ENCODE measurements at places on chromosomes 2 and 18.

- DNase-seq = no peak
Measured at GRCh38 chr18:73646772-73647171, 500.9 kb downstream of the FBXO15 start.

DNA sequence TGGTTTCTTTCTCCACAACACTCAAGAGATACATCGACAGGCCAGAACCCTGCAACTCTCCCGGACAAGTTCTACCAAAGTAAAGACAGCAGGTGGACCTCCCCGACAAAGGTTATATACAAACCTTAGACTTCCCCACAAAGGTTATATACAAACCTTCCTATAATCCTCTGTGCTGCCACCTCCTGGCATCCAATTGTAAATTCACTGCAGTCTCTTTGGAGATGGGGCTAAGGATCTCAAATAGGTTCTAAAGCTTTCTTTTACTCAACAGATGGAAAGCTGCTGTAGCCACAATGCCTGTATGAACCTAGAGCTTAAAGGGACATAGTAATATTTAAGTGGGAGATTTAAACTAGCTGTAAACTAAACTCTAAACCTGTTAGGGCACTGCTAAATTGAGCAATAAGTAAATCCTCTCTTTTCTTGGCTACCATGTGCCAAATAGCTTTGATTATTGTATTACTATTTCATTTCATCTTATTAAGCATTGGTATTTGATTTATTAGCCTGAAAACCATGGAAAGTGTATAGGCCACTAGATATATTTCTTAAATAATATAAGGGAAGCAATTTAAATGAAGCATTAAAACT lies 9.8 kb upstream of the MREG start:
- DNase-seq = peak; percentile 69

DNA sequence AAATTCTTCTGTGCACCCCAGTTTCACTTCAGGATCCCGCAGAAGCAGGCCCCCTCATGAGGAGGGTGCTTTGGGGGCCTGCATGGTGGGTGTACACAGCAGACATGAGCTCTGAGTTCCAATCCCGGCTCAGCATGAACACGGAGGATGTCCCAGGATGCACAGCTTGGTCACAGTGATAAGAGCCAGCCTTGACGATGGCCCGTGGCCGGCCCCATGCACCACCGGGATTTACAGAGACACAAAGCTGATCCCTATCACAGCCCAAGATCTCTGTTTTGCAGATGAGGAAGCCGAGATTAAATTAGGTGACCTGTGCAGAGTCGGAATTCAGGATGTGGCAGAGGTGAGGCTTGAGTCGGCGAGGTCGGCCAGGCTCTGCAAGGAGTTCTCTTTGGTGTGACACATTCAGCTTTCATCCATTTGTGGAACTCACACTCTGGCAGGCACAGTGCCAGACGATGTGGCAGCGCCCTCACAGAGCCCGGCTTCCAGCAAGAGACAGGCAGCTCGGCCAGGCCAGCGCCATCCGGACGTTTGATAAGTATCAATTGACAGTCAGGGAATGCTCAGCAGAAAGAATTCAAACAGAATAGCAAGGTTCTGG lies 456.3 kb upstream of the MYT1L start:
- DNase-seq = no peak

- no peak for DNase-seq
Measured at GRCh38 chr2:43840965-43841364, 2.2 kb downstream of the ABCG8 start.

DNA sequence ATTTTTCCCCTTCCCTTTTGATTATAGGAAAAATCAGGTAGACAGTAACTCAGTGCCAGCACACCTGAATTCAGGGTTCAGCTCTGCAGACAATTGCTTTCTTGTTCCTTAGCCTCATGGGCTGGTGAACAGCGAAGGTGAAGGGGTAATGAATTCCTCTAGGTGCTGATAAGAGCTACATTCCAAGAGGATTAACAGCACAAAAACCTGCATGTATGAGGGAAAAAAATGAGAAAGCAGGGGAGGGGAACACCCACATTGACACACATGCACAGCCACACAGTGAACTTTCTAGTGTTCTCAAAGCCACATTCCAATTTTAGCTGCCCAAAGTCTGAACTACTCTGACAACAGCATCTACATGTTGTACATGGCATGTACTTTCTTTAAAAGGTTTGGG lies 46.1 kb downstream of the SPATS2L start:
- no peak for DNase-seq

DNA sequence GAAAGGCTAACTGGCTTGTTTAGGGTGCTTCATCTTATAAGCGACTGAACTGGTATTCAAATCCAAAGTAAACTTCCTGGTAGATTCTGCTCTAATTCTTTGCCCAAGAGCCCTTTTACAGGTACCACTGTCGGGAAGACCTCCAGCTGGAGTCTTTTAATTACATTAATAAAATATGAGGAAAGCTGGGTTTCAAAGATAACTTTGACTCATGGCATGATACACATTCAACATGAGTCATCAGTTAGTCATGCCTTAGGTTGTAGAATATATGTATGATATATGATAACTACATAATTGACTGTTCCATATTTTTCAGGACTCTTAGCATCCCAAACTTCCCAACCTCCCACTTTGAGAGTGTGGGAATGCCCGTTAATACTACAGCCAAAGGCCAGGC lies 32.3 kb downstream of the ZCCHC2 start:
- DNase-seq = no peak

- no peak for DNase-seq
Measured at GRCh38 chr2:162074928-162075688, 1.1 kb upstream of the DPP4 start.

DNA sequence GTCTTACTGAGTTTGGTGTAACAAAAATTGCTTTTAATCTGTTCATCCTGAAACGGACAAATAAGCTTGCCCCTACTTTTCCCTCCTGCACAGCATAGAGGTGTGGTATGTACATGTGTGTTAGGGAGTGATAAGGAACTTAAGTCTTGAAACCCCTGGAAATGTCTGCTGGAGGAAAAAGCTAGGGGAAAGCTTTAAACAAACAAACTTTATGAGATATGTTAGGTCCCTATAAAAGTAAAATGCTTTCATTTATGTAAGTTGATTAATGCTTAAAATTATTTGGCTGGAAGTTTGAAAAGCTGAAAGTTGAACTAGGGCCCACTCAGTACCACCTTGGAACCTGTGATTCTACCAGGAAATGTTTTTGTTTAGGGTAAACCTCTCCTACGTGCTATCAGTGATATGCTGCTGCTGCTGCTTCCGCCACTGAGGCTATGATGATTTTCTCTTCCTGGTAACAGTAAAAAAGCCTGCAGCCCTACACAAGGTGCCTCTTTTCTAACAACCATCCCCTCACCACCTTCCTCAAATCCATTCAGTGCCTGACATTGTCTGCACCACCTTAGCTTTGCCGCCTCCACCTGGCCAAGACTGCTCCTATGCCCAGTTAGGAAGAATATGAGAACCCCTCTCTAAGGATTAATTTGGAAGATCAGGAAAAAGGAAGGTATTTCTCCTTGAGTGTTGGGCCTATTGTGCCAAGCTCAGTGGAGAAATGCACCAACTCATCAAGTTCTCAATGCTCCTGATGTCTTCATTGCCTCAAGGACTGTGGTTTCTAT lies 2.5 kb upstream of the YES1 start:
- no peak for DNase-seq
